Liver (tissue), 10 donors: ENCODE measurements at places on chromosomes 12 and 14.

- DNase-seq: no peak
Measured at GRCh38 chr14:91229743-91230200, 14.7 kb downstream of the GPR68 start.

DNA sequence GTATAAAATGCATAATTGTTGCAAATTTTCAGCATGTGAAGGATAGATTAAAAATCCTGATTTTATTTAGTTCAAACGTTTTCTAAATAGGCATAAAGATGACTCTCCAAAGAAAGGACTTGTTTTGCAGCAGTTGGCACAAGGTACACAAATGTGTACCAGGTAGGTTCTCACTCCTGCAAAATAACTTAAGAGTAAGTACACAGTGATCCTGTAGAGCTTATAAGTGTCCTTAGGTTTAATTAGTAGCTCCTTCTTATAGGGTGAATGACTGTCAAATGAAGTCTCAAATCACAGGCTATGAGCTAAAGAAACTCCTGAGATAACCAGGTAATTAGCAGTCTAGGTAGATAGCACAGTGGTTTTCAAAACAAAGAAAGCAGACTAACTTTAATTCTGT, 330.6 kb upstream of the MDGA2 start:
- DNase-seq: no peak

DNA sequence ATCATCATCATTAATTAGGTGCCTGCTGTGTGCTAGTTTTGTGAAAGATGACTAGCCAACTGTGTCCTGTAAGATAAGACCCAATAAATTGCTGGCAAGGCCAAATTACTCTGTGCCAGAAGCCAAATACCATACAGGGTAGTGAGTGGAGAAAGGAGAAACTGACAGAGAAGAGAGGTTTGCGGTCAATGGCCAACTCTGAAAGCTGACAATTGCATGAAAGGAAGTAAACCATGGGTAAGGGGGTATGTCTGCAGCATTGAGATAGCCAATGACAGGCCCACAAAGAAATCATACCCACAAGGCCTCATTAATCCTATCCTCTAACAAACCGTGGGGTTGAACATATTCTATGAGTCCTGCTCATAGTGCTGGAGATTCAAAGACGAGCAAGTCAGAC, 236.6 kb upstream of the CCDC196 start:
- DNase-seq: no peak

DNA sequence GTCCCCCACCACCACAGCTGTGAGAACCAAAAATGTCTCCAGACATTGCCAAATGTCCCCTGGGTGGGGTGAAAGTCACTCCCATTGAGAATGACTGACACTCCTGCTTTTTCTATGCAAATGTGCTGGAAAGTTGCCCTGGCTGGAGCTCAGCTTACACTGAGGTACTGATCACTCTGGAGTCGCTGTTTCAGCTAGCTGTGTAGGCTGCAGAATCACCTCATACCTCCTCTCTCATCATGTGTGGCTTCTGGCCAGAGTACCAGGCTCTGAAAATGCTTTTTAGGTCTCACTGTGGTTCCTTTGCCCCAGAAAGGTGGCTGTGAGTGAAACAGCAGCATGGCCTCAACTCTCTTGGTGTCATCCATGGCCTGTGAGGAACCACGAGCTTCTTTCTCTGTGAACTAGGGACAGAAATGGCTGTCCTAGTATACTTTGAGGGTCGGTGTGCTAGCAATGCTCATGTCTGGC, 414.4 kb downstream of the DPF3 start:
- DNase-seq: no peak

GRCh38 chr12:49086116-49086515, 8.5 kb downstream of the DHH start:
- DNase-seq: no peak

DNA sequence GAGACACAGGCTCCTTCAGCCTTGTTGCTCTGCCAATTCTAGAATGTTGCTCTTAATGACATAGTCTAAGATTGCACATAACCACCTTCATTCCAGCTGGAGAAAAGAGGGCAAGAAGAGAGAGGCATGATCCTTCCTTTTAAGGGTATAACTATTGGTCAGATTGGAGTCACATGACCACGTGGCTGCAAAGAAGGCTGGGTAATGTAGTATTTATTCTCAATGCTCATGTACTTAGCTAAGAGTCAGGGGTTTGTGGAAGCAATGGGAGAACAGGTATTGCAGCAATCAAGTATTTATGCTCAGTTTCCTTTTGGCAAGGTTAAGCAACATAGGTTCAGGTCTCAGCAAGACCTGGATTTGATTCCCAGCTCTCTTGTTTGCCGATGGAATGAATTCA, 298.8 kb upstream of the TBX3 start:
- no peak for DNase-seq

DNA sequence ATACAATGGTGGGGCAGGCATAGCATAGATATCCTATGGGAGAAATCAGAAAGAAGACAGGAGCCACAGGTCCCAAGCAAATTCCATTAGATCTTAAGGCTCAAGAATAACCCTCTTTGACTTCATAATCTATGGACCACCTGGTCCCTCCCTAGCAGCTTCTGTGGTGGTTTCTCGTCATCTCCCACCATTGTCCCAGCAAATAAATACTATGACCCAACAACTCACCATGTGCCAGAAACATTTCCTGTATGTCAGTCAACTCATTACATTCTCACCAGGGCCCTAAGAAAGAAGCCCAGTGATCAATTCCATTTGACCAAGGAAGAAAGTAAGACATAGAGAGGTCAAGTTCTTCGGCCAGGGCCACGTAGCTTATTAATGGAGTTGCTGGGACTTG, 646.2 kb downstream of the VRK1 start:
- no peak for DNase-seq

DNA sequence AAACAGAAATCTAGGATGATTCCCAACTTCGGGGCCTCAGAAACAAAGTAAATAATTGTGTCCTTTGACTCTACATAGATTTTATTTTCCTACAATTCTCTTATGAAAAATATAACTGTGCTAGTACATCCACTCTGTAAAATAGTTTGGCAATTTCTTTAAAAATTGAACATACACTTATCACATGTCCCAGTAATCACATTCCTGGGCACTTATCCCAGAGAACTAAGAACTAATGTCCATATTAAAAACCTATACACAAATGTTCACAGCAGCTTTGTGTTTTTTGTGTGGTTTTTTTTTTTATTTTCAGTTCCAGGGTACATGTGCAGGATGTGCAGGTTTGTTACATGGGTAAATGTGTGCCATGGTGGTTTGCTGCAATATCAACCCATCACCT, 99.0 kb downstream of the KCNH5 start:
- DNase-seq: no peak

GRCh38 chr12:51868821-51869495, 18.9 kb upstream of the ANKRD33 start:
- no peak for DNase-seq

DNA sequence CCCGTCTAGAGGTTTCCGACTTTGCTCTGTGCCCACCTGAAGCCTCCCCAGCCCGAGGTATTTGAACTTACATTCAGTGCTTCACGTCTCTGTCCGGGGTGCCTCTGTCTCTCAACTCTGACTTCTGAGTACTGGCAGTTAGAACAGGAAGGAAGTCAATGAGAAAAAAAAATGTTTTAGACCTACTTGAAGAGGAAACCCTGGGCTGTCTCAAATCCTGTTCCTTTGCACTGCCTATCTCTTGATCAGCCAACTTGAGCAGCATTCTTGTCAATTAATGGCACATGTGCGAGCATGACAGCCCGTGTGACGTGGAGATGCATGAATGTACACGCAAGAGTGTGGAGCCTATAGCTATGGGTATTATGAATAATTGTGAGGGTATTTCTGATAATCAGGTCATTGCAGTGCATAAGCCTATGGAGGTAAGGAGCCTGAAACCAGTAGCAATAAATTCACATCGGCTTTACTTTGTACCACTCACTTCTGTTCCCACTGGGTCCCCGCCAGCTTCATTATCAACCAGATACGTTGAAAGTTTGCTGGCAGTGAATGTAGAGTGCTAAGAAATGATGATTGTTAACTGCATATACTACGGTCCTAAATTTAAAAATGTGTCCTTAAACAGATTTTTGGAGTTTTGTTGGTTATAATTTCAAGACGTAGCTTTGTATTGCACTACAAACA, at the start of gene ARHGDIB:
Gene ARHGDIB (minus strand): TSS at position 136 of the 687 bp plus-strand sequence. CDS start 10,889 bp downstream, outside the sequence.
- peak; percentile 47 for DNase-seq

DNA sequence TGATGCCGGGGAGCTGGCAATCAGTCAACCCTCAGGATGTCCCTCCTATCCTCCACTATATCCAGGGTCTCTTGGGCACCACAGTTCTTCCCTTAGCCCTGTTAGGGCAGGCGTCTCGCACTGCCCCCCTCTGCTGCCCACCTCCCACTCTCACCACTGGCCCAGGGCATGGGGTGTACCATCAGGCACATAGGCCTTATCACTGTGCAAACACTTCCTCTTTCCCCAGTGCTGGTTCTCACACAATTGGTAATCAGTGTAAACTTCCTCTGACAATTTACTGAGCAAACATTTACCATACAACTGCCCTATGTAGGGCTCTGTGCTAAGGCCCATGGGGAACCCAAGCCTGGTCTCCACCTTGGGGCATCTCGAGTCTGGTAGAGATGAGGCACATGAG, 20.1 kb upstream of the TMED10 start:
- peak; percentile 37 for DNase-seq

DNA sequence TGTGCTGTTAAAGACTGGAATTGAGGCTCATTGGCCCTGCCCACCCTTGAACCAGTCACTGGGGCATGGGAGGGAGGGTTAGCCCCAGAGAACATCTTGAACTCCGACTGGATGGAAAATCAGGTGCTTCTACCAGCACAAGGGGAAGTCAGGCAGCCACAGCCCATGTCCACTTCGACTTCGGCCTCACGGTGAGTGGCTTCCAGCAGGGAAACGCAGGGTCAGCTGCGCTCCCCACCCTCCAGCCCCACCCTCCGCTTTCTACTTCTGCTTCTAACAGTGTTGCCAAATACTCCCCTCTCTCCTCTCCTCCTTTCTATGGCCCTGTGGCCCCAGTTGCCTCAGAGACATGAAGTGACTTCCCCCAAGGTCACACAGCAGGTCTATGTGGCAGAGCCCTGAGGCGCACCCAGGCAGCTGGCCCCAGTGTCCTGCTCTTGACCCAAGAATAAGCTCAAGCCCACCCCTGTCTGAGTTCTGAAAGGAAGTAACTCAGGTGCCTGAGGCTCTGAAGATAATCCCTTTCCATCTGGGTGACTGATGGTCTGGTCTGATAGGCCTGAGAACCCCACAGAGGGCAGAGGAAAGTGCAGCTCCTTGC, 11.9 kb upstream of the SH2B3 start:
- DNase-seq: no peak

- DNase-seq: no peak
Measured at GRCh38 chr12:116188581-116188980, 88.9 kb downstream of the MED13L start.

DNA sequence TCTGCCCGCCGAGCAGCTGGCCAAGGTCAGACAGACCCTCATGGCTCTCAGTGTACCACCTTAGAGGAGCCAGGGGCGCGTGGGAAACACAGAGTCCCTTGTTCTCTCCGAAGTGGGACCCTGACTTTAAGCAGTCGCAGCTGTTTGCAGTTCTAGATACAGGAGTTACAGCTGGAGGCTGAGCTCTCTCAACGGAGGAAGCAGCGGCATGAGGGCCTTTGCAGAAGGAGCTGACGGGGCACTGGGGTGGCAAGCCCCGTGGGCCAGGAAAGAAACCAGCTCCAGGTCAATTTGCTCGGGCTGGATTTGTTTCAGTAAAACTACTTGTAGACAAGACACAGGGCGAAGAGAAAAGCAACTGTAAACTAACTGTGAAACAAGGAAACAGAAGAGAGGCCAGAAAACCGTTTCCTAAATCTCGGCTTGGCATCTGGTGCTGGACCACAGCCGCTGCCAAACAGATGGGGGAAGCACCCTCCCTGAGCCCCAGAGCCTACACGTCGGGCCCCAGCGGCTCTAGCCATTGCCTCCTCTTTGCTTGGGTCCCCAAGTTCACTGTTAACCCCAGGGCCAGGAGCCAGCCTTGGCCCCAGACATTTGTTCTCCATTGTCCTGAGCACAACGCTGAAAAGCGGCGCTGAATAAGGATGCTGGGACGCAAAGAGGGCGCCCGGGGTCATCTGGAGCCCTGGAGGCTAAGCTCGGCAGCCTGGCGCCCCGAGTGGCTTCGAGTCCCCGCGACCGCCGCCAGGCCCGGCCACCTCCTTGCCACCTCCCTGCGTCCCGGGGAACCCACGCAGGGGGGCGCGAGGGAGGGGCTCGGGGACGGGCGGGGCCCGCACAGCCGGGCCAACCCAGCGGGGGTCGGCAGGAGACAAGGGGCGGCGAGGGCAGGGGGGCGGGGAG, 914 bp upstream of the PACS2 start:
- no peak for DNase-seq

- no peak for DNase-seq
Measured at GRCh38 chr14:87996291-87996592, 3.3 kb upstream of the GALC start.

DNA sequence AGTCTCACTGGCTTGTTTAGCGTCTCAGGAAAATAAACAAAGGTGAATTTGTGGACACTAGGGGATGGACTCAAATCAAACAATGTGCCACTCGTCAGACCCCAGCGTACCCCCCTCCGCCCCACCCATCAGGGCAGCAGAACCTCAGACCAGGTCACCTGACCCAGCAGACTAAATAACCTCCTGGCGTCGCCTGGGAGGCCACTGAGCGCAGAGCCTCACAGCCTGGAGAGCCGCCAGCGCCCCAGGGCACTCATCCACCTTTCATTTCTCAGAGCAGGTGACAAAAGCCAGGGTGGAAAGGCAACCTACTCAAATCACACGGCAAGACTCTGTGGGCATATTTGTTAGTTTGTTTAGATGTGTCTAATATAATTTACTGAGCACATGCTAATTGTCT, 100.9 kb downstream of the DICER1 start:
- no peak for DNase-seq

GRCh38 chr12:67881565-67881964, 107.7 kb upstream of the IFNG-AS1 start:
- no peak for DNase-seq

DNA sequence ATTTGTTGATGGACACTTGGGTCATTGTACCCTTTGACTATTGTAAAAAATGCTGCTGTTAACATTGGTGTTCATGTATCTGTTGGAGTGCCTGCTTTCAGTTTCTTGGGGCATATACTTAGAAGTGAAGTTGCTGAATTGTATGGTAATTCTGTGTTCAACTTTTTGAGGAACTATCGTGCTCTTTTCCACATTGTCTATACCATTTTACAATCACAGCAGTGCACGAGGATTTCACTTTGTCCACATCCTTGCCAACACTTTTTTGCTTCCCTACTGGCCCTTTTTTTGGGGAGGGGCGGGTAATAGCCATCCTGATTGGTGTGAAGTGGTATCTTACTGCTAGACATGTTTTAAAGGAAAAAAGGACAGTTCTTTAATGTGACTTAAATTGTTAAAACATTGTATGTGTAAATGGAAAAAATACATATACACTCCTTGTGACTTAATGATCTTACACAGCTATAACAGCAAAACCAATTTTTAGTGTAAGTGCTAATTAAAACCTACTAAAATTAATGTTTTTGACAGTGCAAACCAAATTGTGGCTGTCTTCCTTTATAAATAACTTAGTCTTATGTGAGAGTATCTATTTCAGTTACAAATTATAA, 52.7 kb downstream of the WNK1 start:
- DNase-seq: no peak

DNA sequence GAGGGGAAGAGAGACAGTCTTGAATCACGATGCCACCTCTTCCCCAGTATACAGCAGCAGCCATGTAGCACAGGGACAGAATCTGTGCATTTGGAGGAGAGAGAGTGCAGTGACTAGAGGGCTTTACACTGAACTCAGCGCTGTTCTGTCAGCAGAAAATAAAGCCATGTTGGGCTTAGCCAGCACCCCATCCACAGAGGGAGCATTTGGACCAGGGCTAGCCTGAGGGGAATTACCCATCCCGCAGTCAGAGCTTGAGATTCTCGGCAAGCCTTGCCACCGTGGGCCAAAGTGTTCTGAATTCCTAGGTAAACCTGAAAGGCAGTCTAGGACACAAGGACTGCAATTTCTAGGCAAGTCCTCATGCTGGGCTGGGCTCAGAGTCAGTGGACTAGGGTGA, 120.4 kb upstream of the CNOT2 start:
- DNase-seq: no peak
